ENCODE measurements at places on chromosomes 1 and 21.
A peak's percentile ranks its signal among the peaks of the same experiment; 100 is the strongest.

GRCh38 chr1:38508232-38508631 is 351.3 kb downstream of the RRAGC start:
- DNase-seq, result no peak

DNA sequence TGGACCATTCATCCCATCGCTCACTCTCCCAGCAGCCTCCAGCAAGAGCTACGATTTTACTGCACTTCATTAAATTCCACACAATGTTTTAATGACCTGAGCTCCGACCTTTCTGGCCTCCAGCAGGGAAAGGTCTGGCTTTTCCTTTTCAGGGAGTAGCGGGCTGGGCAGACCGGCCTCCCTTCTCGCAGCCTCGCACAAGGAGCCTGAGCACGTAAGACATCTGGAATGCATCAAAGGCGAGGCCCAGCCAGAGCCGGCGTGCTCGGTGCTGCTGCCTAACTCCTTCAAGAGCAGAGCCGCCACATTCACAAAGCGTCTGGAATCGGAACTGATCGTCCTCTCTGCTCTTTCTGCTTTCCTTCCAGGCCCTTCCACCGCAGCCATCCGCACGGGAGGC is 32.5 kb upstream of the FHAD1 start:
- DNase-seq, result no peak

- DNase-seq, result no peak
These were observed 22.2 kb upstream of the GPR25 start for GRCh38 chr1:200850554-200850953.

DNA sequence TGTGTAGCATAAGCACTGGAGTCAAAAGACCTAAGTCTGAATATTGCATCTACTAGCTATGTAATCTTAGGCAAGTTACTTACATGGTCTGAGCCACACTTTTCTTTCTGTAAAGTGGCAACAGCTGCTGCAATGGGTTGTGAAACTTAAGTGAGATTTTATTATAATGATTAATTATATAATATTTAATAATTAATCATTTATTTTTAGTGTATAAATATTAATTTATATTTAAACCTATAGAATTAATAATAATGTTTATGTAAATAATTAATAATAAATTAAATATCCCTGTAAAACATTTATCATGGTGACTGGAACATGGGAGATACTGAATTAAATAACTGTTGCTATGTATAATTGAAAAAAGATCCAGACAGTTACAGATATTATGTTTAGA is 180.3 kb downstream of the LRRC40 start:
- DNase-seq, result no peak

DNA sequence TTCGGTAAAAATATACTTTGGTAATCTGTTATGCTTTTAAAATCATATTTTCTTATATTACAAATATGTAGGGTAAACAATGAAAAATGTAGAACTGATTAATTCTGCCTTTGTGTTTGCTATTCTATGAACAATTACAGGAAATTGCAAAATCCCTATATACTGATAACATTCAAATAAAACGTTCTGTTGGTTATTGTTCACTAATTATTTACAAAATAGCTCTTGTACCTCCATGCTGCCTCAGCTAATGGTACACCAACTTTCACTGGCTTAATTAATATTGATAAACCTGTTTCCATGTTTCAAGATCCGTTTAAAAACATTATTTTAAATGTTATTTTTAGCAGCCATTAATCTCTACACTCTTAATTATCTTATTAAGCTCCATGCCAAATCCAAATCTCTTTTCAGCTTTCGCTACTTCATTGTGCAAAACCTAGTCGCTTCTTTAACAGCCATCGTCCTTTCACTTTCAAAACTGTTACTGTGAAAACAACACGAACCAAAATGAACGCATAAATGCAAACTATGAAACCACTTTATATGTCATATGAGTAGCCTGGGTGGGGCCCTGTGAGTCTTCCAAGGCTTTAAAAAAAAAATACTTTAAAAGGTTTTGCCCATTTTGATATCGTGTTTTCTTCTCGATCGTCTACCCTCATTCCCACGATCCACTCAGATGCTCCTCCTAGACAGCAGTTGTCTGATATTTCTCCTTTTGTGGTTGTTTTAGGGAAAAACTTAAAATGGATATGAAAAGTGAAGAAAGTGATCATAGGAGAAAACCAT is 807.1 kb downstream of the USP25 start:
- DNase-seq, result no peak

DNA sequence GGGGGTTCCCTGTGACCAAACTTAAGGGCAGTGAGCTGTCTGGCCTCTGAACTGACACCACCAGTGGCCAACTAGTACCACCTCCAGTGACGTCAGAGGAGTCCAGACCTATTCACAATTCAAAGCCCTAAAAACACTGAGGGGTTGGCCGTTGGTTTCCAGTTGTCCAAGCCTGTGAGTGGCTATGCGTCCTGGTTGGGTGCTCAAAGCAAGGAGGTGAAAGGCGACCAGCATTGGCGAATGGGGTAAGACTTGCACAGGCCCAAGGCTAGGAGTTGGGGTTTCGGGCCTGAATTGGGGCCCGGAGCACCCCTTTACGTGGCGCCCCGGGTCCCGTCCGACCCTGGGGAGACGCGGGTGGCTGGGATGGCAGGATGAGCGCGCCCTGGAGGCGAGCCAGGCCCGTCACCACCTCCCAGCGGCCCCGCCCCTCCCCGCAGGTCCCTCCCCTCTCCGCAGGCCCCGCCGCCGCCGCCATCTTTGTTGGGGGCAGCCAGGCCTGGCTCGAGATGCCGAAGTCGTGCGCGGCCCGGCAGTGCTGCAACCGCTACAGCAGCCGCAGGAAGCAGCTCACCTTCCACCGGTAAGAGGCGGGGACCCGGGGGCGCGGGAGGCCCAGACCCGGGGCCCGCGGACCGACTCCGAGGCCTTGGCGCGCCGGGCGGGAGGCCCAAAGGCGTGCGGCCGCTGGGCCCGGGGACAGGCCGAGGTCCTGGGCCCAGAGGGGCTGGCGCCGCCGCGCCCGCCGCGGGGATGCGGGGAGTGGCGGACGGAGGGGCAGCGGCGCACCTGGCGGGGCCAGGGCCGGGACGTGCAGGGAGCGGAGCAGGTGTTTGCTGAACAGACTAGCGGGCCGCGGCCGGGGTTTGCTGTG is at the start of gene THAP3:
Gene THAP3 (plus strand): TSS at position 159 of the 874 bp plus-strand sequence. CDS start 351 bp downstream, at position 510.
- peak; percentile 88 for DNase-seq

GRCh38 chr1:162317621-162318020 is 59.0 kb downstream of the SPATA46 start:
- no peak for DNase-seq

DNA sequence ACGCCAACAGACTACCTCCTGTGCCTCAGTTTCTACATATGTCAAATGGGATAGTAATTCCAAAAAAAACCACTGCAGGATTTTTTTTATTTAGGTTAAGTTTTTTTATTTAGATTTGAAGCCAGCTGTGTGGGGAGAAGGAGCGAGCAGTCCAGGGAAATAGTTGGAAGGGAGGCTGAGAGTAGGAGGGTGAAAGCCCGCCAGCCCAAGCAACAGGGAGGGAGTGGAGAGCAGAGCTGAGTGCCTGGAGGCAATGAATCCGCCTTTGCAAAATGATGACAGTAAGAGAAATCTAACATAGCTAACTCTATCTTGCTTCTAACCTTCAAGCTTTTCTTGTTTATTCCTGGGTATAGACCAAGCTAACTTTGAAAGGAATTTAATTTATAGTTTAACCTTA is 15.6 kb upstream of the C1orf198 start:
- no peak for DNase-seq

DNA sequence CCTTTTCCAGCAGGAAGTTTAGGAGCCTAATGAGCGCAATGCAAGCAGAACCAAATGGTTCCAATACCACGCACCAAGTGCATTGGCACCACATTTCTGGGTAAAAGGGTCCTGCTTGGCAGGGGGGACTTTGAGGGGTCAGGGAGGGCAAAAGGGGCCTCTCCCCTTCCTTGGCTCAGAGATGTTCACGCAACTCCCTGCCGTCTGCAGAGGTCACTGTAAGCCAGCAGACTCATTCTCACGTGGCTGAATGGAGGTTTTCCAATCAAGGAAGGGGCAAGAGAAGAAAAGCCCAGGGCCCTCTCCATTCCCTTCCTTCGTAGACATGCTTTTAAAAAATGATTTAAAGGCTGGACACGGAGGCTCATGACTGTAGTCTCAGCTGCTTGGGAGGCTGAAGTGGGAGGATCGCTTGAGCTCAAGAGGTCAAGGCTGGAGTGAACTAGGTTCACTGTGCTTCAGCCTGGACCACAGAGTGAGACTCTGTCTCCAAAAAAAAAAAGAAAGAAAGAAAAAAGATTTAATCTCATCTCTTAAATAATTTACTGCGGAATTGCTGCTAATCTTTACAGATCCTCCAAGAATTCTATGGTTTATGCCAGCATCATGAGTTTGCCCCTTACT is 80.3 kb downstream of the RUNX3 start:
- no peak for DNase-seq

DNA sequence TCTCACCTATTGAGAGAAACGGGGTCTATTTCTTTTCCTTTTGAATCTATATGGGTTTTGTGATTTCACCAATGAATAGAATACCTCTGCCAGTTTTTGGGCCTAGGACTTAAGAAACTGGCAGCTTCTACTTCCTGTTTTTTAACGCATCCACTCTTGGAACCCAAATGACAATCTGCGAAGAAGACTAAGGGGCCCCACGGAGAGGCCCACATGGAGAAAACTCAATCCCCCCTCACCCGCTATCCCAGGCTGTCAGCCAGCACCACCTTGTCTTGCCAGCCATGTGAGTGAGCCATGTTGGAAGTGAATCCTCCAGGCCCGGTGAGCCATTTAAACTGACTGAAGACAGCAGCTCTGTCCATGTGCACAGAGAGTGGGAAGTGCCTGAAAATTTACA is 3.6 kb upstream of the HENMT1 start:
- DNase-seq, result no peak

GRCh38 chr1:58785442-58786058 is 1.7 kb upstream of the JUN start:
- no peak for DNase-seq

DNA sequence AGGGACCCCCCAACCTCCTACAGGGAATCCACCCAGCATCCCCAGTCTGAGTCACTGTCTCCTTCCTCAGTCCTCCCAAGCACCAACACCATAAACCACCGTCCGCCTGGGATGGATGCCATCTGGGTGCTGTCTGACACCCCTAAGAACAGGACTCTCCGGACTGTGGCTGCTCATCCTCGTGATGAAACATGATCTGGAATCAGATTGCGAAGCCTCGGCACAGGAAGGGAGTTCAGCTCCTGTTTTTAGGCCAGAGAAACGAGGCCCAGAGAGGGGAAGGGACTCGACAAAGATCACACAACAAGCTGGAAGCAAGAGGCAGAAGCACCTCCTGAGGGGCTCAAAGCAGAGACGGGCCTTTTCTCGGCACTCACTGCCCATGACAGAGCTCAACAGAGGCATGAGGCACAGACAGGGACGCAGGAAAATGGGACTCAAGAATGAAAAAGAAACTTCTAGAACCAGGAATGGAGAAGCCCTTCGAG is 8.4 kb downstream of the KCNN3 start:
- no peak for DNase-seq

- DNase-seq, result no peak
These were observed 32.9 kb downstream of the HSF2BP start for GRCh38 chr21:43626390-43626789.

DNA sequence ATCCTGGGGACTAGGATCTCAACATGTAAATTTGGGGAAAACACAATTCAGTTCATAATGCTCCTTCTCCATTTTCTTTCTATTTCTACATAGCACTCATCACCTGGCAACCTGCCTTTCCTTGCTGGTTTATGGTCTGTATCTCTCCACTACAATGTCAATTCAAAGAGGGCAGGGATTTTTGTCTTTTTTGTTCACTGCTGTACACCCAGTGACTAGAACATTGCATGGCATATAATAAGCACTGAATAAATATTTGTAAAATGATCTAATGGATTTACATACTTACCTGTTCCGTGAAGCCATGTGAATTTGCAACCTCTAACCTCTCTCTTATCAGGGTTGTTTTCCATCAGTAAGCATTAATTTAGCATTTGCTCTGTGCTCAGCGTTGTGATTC is 27.4 kb upstream of the TBX15 start:
- DNase-seq, result no peak

GRCh38 chr1:44842486-44842861 is 579 bp downstream of the PTCH2 start:
- no peak for DNase-seq

GRCh38 chr1:98330224-98330623 is 331.3 kb upstream of the SNX7 start:
- DNase-seq, result no peak

DNA sequence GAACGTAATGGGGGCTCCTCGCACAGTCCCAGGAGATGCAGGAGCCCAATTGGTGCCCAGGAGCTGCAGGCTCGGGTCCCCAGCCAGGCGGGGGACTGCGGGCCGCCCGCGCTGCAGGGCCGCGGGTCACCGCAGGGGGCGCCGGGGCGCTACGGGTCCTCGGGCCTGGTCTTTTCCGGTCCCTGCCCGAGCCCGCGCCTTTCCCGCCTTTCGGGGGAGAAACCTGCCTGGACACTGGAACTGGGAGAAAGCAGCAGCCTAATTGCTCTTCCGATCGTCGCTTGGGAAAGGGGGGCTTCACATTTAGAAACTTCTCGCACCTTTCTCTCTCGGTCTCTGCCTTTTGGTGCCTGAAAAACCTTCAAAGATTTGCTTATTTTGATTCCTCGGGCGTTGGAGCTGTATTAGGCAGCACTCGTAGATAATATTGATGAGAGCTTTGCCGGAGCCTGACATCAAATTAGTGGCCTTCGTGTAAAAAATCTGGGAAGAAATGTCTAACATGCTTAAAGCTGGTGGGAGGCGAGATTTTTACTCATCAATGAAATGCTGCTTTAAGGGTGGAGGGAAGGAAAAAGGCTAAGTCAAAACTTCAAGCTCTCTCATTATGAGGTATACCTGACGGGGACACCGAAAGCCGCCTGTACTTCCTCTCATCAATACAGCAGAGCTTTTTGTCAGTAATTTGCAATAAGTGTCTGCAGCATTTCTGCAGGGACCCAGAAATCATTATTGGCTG is 12.6 kb upstream of the BARHL2 start:
- DNase-seq, result no peak

DNA sequence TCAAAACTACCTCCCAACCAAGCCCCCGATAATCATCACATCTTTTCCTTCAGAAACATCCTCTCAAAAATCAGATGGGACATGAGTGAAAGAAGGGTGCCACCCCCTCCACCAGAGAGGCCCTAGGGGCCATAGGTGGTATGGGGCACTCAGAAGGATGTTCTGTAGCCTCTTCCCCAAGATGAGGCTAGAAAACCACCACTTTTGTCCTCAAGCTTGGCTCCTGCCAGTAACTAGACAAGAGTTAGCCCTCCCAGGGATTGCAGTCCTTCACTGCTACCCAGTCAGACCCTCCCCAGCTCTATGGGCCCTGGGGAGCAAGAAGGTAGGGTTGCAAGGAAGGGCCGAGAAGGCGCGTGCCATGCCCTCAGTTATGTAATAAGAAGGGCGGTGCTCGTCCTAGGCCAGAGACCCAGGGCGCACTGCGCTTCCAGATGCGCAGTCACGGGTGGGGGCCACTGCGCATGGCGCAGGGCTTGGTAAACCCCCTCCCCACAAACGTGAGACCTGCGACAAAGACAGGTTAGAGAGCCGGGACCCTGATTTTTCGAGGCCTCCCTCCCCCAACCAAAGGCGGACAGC is 69.7 kb downstream of the CD46 start:
- DNase-seq, result no peak
